ENCODE measurements at places on chromosomes 4 and X.

- no peak for DNase-seq
Measured at GRCh38 chrX:41118156-41118555, 32.9 kb downstream of the USP9X start.

GRCh38 chrX:51759055-51759839 lies 16.0 kb downstream of the GSPT2 start:
- DNase-seq, result no peak

DNA sequence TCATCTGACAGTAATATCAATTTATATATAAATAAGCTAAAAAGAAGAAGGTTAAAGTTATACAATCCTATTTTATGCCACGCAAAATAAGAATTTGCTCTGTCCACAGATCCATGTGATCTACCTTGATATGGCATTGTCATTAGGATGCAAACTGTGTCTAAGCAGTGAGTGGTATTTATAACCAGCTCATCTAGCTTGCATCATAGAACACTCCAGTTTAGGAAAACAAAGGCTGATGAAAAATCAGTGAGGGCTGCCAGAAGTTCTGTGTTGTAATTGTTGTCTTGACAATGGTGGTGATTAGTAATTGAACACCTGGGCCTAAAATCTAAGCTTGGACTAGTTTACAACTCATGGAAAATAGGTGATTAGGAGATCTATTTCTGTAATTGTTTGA lies 111.0 kb downstream of the CPE start:
- no peak for DNase-seq

- DNase-seq, result no peak
Measured at GRCh38 chr4:169861593-169861992, 103.8 kb upstream of the HPF1 start.

DNA sequence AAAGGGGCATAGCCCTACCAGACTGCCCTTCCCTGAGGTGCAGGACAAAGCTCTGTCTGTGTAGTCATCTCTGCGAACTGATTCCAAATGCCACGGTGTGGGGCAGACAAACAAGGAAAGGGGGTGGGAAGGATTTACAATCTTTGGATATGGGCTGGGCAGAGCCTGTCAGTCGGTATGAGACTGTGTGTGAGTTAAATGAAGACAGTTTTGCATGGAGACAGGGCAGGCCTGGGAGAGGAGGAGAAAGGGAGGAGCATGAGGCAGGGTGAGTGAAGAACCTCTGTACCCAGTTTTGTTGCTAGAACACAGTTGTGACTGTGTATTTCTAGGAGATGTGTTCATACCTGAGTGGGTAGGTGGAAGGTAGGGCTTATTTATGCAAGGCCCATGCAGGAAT lies 59.4 kb upstream of the MSN start:
- no peak for DNase-seq

DNA sequence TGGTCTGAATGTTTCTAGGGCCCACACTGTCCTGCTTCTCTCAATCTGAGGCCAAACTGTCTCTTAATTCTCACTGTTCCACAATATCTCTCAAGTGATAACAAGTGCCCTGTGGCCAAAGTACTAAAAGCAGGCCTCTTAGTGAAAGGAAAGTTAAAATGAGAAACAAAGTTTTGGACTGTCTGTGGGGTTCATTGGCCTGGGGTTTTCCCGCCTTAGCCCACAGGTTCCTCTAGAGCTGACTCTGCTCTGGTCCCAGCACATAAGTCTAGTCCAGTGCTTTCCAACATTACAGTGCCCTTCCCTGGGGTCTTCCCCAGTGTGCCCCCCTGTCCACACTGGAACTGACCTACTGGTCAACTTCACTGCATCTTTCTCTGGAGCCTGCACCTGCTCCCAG lies 6.3 kb downstream of the MAGEB1 start:
- no peak for DNase-seq

DNA sequence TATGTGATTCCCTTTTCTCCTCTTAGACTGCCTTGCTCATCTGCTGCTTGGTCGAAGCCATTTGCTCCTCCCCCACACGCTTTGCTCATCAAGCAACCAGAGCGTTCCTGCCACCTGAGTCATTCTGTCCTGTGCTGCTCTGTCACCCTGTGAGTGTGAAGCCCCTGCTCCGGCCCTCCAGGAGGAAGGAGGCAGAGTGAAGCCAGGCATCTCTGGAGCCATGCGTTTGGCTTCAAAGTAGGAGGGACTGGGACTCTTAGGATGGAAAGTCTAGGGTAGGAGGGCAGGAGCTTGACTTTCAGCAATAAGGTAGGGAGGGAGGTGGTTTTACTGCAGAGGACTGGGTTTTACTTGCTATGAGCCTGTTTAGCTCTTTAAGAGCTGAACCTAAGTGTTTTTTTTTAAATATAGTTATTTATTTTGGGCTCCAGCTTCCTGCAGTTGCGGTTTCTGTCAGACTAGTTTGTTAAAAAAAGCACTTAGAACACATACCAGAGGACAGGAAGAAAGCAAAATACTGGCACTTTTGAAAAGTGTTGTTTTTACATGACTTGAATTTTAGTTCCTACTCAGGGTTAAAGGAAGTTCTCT lies 63.6 kb downstream of the SPINK2 start:
- DNase-seq, result no peak

- no peak for DNase-seq
Measured at GRCh38 chr4:54986095-54986846, 139.1 kb downstream of the KDR start.

DNA sequence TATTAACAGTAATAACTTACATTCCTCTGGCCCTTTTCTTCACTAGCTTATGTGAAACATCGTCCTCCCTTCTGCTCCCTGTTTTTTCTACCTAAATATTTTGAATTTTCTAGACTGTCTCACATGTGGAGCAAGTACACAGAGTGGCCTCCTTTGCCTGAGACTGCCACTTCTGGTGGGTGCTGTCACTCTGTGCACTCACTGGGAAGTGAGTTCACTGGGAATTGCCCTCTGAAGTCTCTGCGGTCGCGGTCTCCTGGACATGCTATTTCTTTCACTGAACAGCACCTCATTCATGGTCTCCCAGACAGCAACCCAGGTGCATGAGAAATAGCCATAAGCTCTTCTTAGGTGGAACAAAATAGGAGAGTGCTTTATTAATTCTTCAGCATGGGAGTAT lies 1179.7 kb upstream of the ADGRL3 start:
- no peak for DNase-seq

GRCh38 chrX:6228720-6229119 lies at the start of gene NLGN4X:
Gene NLGN4X (minus strand): TSS chrX:6228867. CDS start chrX:6151466, 77,401 bp downstream.
- no peak for DNase-seq

DNA sequence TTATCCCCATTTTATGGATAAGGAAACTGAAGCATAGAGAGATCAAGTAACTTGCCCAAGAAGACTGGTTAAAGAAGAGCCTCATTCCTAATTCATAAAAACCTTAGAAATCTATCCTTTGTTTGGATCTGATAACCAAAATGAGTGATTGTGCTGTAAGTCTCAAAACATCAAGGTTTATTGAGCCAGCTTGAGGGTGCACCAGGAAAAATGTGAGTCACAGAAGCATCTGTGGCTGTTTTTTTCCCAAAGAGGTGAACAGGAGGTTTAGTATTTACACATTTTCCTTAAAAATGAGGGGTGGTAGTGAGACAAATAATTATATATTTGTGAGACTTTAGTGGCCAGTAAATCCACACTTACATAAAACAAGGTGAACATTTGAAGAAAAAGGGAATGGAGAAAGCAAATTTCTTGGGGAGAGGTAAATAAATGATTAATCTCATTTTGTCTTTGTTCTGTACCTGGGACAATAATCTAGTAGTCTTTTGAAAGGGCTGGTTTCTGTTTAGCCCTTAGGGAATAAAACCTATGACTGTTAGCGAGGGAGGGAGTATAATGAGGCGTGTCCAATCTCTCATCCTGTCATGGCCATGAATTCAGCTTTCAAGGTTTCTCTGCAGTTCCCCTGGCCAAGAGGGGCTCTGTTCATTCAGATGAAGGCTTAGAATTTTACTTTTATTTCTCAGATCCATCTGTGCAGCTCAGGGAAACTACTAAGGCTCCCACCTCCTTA lies 12.2 kb upstream of the FMR1 start:
- no peak for DNase-seq

GRCh38 chrX:112473654-112474053 lies 206.1 kb downstream of the LHFPL1 start:
- DNase-seq, result no peak

GRCh38 chr4:20895988-20896387 lies 195.7 kb downstream of the PACRGL start:
- no peak for DNase-seq
